ENCODE measurements at places on chromosomes 6 and 20.

- DNase-seq: no peak
Observed at GRCh38 chr6:158782432-158783166, 36.6 kb downstream of the EZR start.

DNA sequence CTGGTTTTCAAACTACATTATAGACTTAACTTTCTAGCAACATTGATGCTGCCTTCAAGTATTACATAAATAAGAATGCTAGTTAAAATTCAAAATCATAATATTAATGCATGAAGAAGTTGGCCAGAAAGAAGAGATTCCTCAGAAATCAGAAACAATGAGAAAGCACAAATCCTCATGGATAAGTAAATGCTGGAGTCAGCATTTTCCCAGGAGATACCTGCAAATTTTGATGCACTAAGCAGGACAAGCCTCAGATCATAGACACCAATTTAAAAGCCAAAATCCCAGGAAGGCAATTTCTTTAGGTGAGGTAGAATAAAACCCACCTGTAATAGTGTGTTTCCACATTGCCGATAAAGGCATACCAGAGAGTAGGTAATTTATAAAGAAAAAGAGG lies 305.2 kb upstream of the TBX18 start:
- no peak for DNase-seq

DNA sequence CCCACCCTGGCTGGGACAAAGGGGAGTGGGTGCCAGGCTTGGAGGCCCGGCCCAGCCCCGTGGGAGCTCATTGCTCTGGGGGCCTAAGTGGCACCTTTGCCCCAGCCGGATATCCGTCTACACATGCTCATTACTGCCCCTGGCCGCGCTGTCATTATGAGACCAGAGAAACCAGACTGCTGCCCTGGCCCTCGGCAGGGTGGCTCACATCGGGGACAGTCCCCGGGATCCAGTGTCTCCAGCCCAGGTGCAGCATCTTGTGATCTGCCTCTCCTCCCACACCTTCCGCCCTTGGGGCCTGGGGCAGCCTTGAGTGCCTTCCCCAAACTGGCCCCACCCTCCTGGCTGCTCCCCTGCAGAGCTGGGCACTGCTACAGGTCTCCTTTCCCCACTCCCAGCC lies 4.9 kb downstream of the SRMS start:
- DNase-seq: no peak

GRCh38 chr20:44026647-44027342 lies 112.1 kb downstream of the TOX2 start:
- no peak for DNase-seq

GRCh38 chr6:42418724-42419123 lies 33.0 kb downstream of the TRERF1 start:
- no peak for DNase-seq

DNA sequence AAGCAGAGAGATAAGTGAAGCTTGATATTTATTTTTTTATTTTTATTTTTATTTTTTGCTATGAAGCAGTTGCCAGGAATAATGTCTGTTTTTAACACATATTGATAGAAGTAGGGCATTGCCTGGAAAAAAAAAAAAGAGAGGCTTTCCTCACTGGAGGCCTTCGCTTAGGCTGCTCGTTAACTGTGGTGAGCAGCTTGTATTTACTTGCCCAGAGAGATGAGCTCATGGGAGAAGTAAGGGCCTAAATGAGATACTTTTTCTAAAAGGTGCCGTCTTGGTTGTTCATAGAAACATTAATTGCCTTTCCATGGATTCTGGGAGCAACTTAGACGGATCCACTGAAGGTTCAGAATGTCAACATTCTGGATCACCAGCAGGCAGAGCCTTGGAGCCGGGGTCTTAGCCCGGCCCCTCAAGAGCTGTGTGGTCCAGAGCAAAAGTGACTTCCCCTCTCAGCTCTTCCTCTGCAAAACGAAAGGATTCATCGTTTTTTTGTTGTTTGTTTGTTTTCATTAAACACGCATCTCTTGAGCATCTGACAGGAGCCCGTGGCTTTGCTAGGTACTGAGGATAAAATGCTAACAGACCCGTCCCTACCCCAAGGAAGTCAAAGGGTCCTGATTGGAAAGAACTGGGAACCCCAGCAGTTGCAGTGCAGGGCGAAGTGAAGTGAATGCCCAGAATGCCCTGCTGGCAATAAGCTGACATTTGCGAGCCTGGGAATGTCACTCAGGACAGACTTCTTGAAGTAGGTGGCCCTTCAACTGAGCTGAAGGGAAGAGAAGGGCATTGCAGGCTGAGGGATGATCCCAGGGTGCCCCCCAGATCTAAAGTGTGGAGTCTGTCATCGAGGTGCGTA lies 138.5 kb downstream of the ZDHHC14 start:
- DNase-seq: no peak

DNA sequence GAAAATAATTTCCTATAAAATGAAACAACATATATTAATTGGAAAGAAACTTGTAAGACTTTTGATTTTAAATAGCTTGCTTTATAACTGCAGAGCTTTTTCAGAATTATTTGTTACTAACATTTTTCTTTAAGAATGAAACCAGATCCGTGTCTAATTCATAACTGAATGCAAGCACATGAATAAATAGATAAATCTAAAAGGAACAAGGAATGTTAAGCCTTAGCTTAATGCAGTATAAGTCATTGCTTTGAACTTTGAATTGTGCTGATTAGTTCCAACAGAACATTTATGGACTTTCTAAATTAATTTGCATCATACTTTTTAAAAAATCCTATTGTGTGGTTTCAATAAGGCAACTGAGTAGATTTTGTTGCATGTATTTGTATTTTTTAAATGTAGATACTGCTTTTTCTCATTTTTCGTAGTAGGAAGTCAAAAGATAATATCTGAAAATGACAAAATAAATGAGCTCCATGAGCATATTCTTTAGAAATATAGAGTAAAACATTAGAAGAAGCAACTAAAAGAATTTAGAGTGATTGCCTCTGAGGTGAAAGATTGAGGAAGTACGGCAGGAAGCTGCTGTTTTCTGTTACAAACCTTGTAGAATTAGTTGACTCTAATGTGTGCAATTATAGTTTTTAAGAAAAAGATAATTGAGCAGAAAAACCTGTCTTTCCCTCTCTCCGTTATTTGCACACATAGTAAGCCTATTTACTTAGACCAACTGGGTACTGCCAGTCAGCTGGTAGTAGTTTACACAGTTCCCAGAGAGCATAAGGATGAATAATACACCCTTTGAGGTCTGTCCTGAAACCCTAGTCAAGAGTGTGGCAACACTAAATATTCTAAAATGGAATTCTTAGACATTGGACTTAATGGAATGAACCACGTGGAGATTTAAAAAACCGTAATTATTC lies 32.6 kb upstream of the SLC35D3 start:
- DNase-seq: no peak

All from stimulated activated CD4-positive, alpha-beta T cell treated with anti-CD3 and anti-CD28 coated beads, Interleukin-15, amount 100 ng/mL, for 48 hours (primary cell).